ENCODE measurements at places on chromosomes 1 and 21.

- peak; percentile 4 for DNase-seq
Measured at GRCh38 chr1:200834383-200834782, 38.4 kb upstream of the GPR25 start.

GRCh38 chr1:206503591-206504362 is 3.6 kb upstream of the RASSF5 start:
- peak; percentile 98 for DNase-seq

DNA sequence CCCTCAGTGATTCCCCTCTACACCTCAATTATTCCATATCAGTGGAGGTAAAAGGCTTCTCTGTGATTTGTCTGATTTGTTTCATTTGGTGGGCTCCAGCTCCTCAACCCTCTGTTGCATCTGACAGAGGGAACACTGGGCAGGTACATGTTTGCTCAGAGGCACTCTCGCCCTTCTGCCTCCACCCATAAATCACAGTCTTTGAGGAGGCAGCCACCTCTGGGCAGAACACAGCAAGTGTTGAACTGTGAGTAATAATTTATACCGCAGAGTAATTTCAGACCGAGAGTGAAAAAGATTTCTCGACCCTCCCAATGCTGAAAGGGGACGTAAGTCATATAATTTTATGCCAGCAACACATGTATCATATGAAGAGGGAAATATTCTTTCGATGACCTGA is 330.1 kb upstream of the PBX1 start:
- no peak for DNase-seq

- DNase-seq, result no peak
Measured at GRCh38 chr1:65795311-65795710, 2.6 kb downstream of the PDE4B start.

All from EL (cell line).